Progenitor cell of endocrine pancreas (in vitro differentiated cells): ENCODE measurements at places on chromosomes 2 and 18. TPM values are rescaled to one million over a fixed set of nuclear protein-coding genes. Genes with fewer than 3 reads are reported as not detected.

ACKR3 gene
- 18.8 and 23.3 TPM in 2 replicates for total RNA-seq

DNA sequence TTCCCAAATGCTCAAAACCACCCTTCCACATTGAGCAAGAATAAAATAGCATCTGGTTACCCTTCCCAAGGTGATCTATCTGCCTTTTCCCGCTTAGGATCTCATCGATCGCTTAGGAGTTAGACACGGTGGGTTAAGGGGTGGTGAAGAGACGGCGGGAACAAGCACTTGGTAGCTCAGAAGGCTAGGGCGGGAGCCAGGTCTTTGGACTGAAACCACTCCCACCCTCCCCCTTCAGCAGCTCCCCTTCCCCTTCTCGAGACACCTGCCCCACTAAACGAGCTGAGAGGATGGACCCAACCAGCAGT is 513 bp downstream of the THOC1 start:
- DNase-seq: no peak

DNA sequence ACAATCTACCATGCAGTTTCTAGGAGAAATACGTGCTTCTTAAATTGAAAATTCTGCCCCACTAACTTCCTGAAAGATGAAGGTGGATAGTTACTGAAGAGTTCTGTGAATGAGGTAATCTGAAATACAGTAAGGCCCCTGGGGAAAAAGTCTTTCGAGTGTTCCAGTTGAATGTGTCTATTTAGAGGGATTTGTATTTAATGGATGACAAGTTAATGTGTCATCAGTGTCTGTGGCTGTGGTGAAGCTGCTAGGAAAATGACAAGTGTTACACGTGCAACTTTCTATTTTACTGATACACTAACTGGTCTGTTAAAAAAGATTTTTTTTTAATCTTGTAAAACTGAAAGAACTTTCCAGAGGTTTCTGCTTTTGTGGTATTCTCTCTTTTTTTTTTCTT is 384.6 kb downstream of the STK39 start:
- no peak for DNase-seq

DNA sequence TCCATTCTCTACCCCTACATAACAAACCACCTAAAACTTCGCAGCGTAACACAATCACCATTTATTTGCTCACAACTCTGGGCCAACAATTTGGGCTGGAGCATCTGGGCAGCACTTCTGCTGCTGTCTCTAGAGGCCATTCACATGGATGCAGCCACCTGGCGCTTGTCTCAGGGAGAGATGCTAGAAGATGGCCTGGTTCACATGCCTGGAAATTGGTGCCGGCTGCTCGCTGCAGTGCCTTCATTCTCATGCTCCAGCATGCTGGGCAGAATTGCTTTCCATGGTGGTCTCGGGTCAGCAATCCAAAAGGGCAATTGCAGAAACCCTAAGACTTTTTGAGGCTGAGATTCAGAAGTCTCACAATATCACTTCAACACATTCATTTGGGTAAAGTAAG is 157.4 kb downstream of the SUCLG1 start:
- DNase-seq: no peak

DNA sequence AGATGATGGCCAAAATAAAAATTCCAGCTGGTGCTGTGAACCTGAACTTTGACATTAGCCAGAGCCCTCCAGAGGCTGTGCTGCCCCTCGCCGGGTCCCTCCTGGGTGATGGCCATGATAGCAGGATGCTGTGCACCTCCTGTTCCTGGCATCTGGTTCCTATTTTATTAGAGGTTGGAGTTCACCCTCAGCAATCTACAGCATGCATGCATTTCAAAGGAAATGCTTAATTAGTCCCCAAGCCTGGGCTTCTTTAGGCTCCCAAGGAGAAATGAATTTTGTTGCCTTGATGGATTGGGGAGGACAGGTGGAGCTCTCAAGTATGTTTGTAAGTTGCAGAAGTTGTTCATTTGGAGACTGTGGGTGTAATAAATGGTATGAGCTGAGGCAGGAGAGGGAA is 166.9 kb downstream of the GLI2 start:
- no peak for DNase-seq

IL36RN gene
- 0.13 TPM in 1 of 2 replicates, not detected in the other for total RNA-seq

DNA sequence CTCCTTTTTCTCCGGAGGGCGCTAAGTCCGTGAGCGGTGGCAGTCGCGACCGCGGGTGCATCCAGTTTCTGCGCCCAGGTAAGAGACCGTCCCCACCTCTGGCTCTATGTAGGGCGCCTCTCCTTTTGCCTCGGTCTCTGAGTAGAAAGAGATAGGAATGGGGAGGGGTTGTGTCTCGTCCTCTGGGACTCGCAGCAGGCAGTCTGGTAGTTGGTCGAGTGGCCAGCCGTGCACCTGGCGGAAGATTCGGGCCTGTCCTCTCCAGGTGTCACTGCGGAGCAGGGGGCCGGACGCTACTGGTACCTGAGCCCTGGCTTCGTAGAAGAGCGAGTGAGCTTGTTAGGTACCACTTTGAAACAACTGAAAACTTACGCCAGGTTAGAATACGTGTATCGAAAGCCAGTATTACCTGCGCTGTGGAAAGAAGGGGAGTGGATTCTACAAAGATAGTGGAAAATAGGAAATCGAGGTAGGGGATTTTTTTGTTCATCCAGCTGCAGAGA is 403 bp downstream of the MAP2 start:
- peak; percentile 34 for DNase-seq

GALNT3 gene
- total RNA-seq: 18.4 and 20.2 TPM in 2 replicates

GRCh38 chr2:231321556-231322334 is 73.8 kb upstream of the B3GNT7 start:
- no peak for DNase-seq

DNA sequence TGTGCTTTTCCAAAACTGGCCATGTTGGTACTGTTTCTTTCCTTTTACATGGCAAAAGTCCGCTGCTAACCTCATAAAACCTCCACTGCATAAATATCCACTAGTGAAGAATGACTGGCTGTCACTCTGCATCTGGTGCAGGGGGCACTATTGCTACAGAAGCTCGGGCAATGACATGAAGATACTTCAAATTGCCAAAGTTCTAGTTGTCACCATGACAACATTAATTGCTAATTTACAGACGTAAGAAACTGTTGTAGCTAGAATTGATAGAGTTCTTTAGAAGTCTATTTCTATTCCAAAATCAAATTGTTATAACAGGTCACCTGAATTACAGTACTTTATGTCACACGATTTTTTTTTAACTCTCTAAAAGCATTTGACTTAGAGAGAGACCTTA is 845 bp downstream of the CFAP210 start:
- no peak for DNase-seq

DNA sequence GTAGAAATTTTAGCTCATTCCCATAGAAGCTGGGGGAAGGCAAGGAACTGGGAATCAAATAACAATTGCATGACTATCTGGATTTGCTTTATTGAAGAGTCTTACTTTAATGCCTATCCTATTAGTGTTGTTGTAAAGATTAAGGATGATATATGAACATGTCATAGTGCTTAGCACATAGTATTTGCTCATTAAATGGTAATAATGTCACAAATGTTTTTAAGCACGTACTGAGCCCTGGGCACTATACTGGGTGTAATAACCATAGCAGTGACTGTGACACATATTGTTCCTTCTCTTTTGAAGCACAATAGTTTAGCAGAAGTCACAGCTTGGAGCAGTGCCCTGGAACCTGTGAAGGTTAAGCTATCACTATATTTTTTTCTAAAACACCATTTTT is 47.2 kb upstream of the DTNB start:
- DNase-seq: no peak

CLEC4F gene
- total RNA-seq: not detected in 2 replicates

FBXO48 gene
- 1.2 and 1.5 TPM in 2 replicates for total RNA-seq

DNA sequence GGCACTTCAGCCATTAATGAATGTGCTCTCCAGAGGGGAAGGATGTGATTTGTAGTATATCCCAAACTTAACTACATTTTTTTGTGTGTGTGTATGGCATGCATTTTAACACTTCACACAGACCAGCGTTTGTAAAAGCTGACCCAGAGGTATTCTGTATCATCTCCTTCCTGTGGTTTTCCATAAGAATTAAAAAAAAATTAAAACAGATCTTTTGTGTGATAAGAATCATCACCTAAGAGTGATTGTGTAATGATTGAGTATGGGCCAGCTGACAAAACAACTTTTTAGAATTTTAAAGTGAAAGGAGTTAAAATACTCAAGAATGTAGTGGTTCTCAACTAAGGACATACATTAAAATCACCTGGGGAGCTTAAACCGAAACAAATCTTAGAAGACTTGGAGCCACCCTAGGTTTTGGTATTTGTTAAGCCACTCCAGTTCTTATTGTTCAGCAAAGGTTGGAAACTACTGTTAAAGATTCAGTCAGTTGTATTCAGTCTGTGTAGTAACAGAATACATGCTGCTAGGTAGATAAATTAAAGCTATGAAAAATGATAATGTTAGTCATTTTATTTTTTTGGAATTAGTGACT is 120.1 kb downstream of the HAUS1 start:
- no peak for DNase-seq

- no peak for DNase-seq
These were observed 68.3 kb downstream of the SPTBN1 start for GRCh38 chr2:54524226-54524991.

DNA sequence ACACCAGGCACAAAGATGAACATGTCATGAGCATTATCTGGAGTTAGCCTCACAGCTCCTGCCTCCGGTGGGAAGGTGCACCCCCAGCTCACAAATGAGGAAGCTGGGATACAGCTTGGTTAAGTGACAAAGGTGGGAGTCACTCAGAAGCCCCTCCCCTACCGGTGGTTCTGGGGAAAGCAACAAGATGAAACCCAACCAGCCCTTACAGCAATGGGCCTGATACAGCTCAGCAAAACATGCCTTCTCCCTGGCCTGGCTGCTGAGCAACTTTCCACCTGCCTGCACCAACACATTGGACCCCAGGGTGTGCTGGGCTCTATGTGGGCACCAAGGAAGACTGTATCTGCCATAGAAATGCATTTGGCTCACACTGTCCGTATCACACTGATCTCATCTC is 113.2 kb downstream of the GYPC start:
- no peak for DNase-seq

GALM gene
- total RNA-seq: 40.2 and 46.3 TPM in 2 replicates

DNA sequence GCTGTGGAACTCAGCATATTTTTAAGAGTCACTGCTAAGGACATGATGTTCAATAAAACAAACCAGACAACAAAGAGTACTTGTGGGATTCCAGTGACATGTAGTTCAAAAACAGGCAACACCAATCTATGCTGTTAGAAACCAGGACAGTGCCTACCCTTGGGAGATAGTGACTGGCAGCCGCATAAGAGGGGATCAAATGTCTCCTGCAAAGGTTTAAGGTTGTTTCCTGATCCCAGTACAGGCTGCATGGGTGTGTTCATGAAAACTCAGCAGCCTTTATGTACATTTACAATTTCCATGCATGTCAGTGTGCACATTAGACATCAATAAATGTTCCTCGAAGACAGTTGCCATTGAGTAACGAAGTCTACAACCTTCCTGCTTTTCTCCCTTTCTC is 183.8 kb downstream of the PID1 start:
- no peak for DNase-seq

FZD7 gene
- 74.2 and 74.4 TPM in 2 replicates for total RNA-seq

DNA sequence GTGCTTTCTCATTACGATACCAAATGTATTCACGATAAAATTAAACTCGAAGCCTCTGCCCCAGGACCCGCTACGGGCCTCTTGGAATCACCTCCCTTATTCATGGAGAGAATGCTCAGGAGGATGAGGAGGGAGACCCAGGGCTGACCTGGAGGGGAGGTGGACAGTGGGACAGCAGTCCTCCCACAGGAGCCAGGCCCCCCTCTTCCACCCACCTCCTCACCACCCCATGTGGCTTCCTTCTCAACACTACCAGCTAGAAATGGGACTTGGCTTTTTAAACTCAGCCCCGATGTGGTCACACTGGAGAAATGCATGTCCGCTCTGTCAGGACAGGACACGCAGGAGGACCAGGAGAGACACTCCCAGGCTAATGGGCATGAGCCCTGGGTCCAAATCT is 147.9 kb upstream of the ID2 start:
- no peak for DNase-seq

ELOA2 gene
- total RNA-seq: not detected in 2 replicates

- peak; percentile 8 for DNase-seq
These were observed 35.2 kb upstream of the SNED1 start for GRCh38 chr2:240963065-240963867.

DNA sequence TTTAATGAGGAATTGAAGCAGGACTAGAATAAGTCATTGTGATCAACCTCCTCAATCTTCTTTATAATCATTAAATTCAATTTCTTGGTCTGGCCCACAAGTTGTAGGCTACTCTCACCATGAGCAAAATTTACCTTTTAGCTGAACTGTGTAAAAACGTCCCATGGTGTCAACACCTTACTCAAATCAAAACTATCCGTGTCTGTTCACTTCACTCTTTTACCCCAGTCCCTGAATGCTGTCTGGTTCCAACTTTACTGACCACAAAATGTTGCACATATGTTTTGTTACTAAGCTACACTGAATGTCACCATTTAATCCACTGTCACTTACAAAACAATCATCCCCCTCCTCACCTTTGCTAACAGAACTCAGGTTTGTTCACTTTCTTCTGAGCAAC is 951.6 kb upstream of the SLC39A10 start:
- DNase-seq: no peak

DYTN gene
- not detected in 2 replicates for total RNA-seq

- DNase-seq: no peak
These were observed 10.4 kb upstream of the NFATC1 start for GRCh38 chr18:79385326-79385707.

GRCh38 chr2:174446531-174446930 is 40.3 kb downstream of the GPR155 start:
- DNase-seq: no peak

SNORC gene
- 1.8 and 2.8 TPM in 2 replicates for total RNA-seq

DPP4 gene
- total RNA-seq: 3.2 and 3.3 TPM in 2 replicates

FKBP1B gene
- total RNA-seq: 30.5 and 33.7 TPM in 2 replicates

GRCh38 chr2:100653449-100654035 is 90.7 kb downstream of the PDCL3 start:
- no peak for DNase-seq

INO80D gene
- 25.2 and 26.3 TPM in 2 replicates for total RNA-seq

DNA sequence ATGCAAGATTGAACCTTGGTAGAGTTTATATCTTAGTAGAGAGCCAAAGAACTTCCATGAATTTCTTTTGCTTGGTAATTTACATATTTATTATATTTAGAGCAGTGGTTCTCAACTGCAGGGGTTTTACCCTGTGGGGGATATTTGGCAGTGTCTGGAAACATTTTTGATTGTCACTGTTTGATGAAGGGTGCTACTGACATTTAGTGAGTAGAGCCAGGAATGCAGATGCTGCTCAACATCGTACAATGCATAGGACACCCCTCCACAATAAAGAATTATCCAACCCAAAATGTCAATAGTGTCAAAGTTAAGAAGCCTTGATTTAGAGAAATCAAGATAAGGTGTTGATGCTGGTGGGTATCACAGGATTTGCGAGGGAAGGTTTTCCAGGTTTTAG is 14.7 kb downstream of the AGFG1 start:
- no peak for DNase-seq

VIL1 gene
- 281 and 305 TPM in 2 replicates for total RNA-seq

DNA sequence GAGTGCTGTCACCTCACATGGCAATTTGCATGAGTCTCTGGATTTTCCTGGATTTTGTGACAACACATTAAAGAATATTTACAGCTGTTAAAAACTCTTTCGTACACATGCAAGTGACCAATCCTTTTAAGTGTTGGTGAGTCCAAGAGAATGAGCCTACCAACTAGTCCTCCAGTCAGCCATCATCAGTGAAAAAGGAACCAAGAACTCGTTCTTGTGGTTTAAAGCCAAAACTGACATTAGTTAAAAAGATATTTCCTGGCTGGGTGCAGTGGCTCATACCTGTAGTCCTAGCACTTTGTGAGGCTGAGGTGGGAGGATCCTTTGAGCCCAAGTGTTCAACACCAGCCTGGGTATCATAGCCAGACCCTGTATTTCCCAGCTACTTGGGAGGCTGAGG is 215.4 kb upstream of the ITGA4 start:
- no peak for DNase-seq

MYO7B gene
- 0.64 TPM in 1 of 2 replicates, not detected in the other for total RNA-seq

GRCh38 chr2:96146153-96146880 is 1.1 kb upstream of the DUSP2 start:
- no peak for DNase-seq

RIT2 gene
- total RNA-seq: not detected in 2 replicates
